ENCODE measurements at places on chromosomes 2 and 18.

GRCh38 chr2:215850380-215850779 is 163.0 kb downstream of the MREG start:
- DNase-seq, result no peak

DNA sequence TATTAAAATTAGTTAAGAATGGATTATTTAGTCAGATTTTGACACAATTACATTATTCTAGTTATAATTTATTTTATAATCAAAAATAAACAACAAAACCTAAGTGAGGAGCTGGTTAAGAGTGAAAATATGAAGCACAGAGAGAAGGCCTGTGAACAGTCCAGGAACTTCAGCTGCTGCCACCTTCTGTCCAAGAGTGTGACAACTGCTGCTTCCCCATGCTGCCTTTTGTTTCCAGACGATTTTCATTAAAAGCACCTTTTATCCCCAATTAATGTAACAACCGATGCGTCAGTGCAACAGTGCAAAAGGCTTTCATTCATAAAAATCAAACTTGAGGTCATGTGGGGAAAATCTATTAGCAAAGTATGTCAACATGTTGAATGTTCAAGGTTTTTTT is 363.6 kb downstream of the CTNNA2 start:
- no peak for DNase-seq

GRCh38 chr2:221653182-221653581 is 81.1 kb upstream of the EPHA4 start:
- DNase-seq, result no peak

DNA sequence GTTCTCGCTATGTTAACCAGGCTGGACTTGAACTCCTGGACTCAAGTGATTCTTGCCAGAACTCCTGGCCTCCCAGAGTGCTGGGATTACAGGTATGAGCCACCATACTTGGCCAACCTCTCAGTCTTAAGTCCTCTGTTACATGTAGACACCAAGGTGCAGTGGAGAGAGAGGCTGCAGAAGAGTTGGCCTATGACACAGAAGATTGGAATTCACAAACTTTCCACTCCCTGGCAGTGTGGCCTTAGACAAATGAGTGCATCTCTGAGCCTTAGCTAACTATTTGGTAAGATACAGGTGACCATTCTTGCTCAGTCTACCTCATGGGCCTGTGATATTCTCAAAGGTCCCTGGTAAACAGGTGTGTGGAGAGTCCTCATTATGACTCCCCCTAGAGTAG is 159.7 kb downstream of the MYCN start:
- no peak for DNase-seq

DNA sequence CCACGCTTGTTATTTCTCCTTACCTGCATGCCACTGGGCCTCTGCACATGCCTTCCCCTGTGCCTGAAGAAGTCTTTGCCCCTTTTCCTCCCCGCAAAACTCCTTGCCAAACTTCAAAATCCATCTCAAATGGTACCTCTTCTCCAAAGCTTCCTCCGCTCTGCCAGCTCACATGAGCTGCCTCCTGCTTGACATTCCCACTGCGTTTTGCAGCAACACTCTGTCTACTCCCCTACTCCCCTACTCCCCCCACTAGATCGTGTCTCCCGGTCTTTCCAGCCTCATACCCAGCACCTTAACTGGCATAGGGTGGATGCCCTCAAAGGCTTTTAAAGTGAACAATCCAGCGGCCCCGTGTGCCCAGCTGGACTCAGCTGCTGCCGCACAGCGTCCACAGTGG is 65.8 kb downstream of the TNS1 start:
- DNase-seq, result no peak

DNA sequence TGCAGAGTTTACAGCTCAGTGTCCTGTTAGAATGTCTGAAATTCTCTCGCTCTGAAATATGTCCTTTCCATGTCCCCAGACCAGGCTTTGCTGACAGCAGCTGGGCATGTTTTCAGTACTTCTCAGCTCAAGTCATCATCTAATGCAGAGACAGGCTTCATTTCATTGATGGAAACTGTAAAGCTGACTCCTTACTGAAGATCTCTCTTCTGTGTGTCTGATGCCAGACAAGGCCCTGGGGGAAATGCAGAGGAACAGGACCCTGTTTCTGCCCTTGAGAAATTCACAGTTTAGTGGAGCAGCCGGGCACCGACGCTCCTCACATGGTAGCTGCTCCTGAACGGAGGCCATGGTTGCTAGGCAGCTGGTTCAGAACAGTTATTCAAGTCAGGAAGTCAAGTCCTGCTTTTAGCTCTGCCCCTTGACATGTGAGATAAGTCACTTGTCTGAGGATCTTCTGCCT is 24.6 kb upstream of the FZD7 start:
- DNase-seq, result no peak

DNA sequence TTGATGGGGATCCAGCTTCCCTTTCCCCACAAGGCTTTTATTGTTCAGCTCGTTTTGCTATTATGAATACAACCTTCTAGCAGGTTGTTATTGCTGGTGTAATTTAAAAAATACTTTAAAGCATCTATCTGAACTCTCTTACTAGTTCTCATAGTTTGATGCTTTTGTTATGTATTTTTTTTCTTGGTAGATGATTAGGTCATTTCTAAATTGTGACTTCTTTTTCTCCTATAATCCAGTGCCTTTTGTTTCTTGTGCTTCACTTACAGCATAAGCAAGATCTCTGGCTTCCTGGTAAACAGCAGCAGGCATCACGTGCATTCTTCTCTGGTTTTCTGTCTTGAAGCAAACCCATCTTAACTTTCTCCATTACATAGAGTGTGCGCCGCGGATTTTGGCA is 96.1 kb downstream of the FAM168B start:
- no peak for DNase-seq

- DNase-seq, result peak; percentile 23
These were observed 175.3 kb upstream of the EPHA4 start for GRCh38 chr2:221747289-221747972.

DNA sequence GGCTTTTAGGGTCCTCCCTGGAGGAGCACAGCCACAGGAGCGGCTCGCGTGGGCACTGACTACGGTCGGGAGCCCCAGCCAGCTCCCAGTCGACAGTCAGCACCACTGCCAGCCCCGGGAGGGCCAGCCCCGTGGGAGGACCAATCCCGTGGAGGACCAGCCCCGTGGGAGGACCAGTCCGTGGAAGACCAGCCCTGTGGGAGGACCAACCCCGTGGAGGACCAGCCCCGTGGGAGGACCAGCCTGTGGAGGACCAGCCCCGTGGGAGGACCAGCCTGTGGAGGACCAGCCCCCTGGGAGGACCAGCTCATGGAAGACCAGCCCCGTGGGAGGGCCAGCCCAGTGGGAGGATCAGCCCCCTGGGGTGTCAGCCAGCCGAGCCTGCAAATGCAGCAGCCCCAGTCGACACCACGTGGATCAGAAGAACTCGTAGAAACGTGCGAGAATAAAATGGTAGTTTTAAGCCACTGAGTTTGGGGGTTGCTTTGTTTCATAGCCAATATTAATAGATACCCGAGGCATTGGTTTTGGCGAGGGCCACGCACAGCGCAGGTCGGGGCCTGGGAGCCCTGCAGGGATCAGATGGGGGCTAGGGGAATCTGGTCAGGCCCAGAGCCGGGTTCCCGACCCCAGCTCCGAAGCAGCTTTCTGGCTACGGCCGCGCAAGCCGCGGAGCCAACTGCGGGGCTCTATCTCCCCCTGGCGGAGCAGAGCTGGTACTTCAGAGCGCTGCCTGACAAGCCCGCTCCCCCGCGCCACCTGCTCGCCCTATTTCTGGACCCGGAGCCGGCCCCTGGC is 73.0 kb downstream of the TEX51 start:
- peak; percentile 74 for DNase-seq
